ENCODE measurements at places on chromosomes 5 and 9. TPM values are rescaled to one million over a fixed set of nuclear protein-coding genes. Genes with fewer than 3 reads are reported as not detected.

The PFN3 gene
- not detected for total RNA-seq

The SCGB3A2 gene
- total RNA-seq, result not detected

The OR1J2 gene
- total RNA-seq, result not detected

The CDH12 gene
- not detected for total RNA-seq

The NPR3 gene
- 8.5 TPM for total RNA-seq

The AHRR gene
- total RNA-seq, result 1.3 TPM

The RAB24 gene
- total RNA-seq, result 32.0 TPM

The SNCAIP gene
- total RNA-seq, result 10.2 TPM

The TSTD2 gene
- 24.4 TPM for total RNA-seq

The FBXW2 gene
- total RNA-seq, result 65.4 TPM

The SLCO6A1 gene
- 4.4 TPM for total RNA-seq

The WNK2 gene
- total RNA-seq, result 34.3 TPM

The THBS4 gene
- 6.9 TPM for total RNA-seq

The ACTBL2 gene
- not detected for total RNA-seq

The RASEF gene
- not detected for total RNA-seq

The ROPN1L gene
- 0.68 TPM for total RNA-seq

The ARL14EPL gene
- total RNA-seq, result not detected

The GGTA1 gene
- total RNA-seq, result not detected

The PRDM12 gene
- total RNA-seq, result 2.2 TPM

The AOPEP gene
- 22.2 TPM for total RNA-seq

The INSL6 gene
- not detected for total RNA-seq

The ST8SIA4 gene
- total RNA-seq, result 5.9 TPM

The GLE1 gene
- 25.8 TPM for total RNA-seq

The FGF1 gene
- total RNA-seq, result not detected

The DMXL1 gene
- 24.8 TPM for total RNA-seq

The NMUR2 gene
- not detected for total RNA-seq

The WDR31 gene
- total RNA-seq, result 3.5 TPM

The GFRA3 gene
- 9.7 TPM for total RNA-seq

The HRCT1 gene
- not detected for total RNA-seq

The FAM174A gene
- 4.0 TPM for total RNA-seq

The CDC25C gene
- 22.5 TPM for total RNA-seq

The NTNG2 gene
- 2.4 TPM for total RNA-seq

The DNAH5 gene
- total RNA-seq, result 0.12 TPM

The LRRTM2 gene
- total RNA-seq, result 1.3 TPM

The C9orf43 gene
- total RNA-seq, result 0.77 TPM

The SPATA9 gene
- 0.68 TPM for total RNA-seq

The NUDT12 gene
- 17.6 TPM for total RNA-seq

The OR1Q1 gene
- total RNA-seq, result not detected

The ANXA6 gene
- 151 TPM for total RNA-seq

The RANBP17 gene
- 24.2 TPM for total RNA-seq

The PCDHB12 gene
- total RNA-seq, result 3.1 TPM

The POU5F2 gene
- 0.68 TPM for total RNA-seq

The GABRG2 gene
- 2.8 TPM for total RNA-seq

The C5orf63 gene
- total RNA-seq, result 3.0 TPM

The PLPPR1 gene
- 4.7 TPM for total RNA-seq

The PDE8B gene
- 1.1 TPM for total RNA-seq

The DBH gene
- total RNA-seq, result 0.59 TPM

The CCDC192 gene
- 1.3 TPM for total RNA-seq

The LRRC70 gene
- 0.19 TPM for total RNA-seq

The PGM5 gene
- total RNA-seq, result 0.43 TPM

All from neural crest cell (in vitro differentiated cells).